Urinary bladder (tissue), 4 donors: ENCODE measurements at places on chromosomes 11 and 22. TPM values are rescaled to one million over a fixed set of nuclear protein-coding genes. Genes with fewer than 3 reads are reported as not detected.

- DNase-seq: no peak
These were observed 328.2 kb upstream of the NCAM1 start for GRCh38 chr11:112632866-112633505.

Gene CRACR2B
- total RNA-seq: 5.9 TPM

DNA sequence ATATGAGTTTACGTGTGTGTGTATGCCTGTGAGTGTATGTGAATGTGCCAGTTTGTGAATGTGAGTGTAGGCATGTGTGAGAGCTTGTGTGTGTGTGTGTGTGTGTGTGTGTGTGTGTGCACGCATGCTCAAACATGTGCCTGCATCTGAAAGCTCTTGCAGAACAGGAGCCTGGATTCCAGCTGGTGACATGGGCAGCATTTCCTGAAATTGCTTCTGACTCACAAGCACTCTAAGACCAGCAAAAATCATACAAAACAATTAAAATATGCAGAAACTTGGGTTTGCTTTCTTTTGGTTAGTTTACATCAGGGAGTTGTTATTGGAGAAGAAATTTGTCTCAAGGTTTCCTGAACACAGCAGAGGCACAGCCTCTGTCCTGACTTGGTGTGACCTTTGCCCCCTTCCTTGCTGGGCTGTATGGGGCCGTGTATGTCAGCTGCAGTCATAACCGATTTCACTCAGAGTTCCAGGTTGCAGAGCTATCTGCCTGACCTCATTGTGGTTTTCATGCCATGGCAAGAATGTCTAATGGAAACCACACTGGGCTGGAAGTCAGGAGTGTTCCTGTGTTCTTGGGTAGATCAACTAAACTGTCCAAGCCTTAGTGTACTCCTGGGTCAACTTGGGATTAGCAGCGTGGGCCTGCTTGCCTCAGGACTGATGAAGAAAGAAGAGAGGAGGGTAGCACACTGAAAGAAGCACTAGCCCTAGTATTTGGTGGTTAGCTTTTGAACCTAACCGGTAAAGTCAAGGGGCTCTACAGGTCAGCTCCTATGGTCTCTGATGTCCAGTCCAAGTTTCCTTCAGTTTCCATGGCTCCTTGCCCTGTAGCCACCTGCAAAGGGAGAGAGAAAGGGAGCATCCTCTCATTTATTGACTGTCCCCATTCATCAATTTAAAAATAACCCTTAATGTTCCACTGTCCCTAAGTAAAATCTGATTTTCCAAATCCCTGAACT lies 143.7 kb downstream of the SNX19 start:
- no peak for DNase-seq

DNA sequence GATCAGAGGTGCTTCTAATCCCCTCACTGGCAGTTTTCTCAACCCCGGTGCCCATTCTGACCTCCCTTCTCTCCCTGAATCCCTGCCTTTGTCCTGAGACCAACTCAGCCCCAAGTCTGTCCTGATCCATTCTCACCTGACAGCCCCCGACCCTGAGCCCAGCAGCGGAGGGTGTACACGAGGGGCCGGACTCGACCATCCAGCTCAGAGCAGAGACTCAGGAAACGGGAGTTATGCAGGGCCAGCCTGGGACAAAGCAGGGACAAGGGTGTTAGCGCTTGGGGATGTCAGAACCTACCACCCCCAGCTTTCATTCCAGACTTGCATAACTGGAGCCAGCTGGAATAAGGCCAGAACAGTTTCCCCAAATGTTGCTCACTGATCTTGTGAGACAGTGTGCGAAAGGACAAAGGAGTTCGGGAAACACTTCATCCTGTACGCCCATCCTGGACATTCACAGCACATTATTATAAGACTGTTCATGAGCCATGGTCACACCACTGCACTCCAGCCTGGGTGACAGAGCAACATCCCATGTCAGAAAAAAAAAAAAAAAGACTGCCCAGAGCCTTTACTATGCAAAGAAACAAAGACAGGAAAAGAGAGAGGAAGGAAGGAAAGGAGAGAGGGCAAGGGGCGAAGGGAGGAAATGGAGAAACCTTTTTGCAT lies 3.5 kb upstream of the EEF1G start:
- DNase-seq: no peak

DNA sequence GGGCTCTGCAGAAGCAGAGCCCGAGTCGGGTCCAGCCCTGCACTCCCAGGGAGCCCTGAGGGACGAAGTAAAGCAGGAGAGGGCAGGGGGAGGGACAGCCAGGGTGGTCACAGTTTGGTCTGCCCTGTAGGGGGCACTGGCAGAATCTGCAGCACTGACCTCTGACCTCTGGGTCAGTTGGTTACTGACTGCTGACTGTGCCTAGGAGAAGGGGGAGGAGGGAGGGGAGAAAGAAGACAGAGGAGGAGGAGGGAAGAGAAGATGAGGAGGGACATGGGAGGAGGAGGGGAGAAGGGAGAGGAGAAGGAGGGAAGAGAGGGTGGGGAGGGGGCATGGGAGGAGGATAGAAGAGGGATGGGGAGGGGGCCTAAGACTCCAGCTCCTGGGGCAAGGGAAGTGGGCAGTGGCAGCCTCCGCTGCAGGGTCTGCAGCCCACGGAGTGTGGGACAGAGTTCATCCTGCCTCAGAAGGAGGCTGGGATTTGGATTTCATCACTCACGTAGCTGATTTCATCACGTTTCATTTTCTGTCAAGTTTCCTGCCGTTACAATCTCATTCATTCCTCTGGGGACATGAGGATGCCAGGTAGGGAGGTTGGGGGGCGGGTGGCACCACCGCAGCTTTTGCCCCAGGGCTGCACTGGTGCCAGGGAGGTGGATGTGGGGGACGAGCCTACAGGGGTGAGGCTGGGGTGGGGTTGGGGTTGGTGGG lies 55.2 kb downstream of the FLRT1 start:
- DNase-seq: no peak

DNA sequence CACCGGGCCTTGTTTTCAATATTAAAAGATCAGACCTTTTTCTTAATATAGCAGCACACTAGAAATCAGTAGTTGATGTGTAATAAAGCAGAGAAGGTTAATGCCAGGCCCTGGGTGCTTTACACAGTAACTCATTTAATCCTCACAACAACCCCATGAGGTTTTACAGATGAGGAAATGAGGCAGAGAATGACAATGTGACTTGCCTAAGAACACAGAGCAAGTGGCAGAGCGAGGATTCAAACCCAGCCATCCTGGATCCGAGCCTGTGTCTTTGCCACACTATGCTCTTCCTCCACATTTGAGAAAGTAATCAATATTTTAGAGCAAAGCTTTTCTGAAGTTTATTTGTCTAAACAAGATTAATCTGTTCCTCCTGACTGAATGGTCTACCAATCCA lies 7.2 kb downstream of the JAML start:
- no peak for DNase-seq

GRCh38 chr22:48431536-48432315 lies 1395.9 kb downstream of the BRD1 start:
- no peak for DNase-seq

- no peak for DNase-seq
These were observed 13.5 kb upstream of the FTH1 start for GRCh38 chr11:61980783-61981541.

Gene THY1
- 39.2 TPM for total RNA-seq

Gene GVQW3
- 6.1 TPM for total RNA-seq
